Activated T-helper 17 cell treated with anti-CD3 and anti-CD28 coated beads, Interleukin-2, amount 50 U/mL, for 72 hours (primary cell): ENCODE measurements at places on chromosomes 5 and 9.

- no peak for ATAC-seq
These were observed 9.5 kb downstream of the TRIM41 start for GRCh38 chr5:181232593-181232992.

DNA sequence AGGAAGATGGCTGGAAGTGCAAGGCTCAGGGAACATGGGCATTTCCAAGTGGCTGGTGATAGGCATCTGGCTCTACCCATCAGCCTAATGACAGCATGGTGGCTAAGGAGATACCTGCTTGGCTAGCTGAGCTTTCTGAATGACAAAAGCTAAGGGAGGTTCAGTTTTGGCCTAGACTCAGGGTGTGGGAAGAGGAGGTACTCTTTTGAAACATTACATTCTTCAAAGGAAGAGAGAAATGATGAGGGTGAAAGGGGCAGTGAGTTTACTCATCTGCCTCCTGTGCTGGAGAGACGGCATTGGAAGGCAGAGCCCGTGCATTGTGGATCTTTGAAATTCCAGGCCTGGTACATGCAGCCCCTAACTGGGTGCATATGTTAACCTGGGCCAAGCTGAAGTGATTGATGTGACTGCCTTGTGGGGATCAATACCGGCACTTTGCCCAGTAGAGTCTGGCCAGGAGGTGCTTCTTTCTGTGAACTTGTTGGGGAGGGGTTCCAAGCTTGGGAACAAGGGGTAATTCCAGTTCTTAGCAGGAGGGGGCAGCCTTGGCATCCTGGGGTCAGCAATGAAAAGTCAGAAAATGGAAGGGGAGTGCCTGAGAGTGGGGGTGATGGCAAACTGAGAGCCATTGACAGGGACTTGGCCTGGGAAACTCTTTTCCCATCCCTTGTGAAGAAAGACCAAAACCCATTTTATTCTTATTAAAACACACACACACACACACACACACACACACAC, 108.6 kb downstream of the ACER2 start:
- peak; percentile 23 for ATAC-seq

- ATAC-seq, result no peak
These were observed 1.9 kb downstream of the LPAR1 start for GRCh38 chr9:111036429-111036789.

DNA sequence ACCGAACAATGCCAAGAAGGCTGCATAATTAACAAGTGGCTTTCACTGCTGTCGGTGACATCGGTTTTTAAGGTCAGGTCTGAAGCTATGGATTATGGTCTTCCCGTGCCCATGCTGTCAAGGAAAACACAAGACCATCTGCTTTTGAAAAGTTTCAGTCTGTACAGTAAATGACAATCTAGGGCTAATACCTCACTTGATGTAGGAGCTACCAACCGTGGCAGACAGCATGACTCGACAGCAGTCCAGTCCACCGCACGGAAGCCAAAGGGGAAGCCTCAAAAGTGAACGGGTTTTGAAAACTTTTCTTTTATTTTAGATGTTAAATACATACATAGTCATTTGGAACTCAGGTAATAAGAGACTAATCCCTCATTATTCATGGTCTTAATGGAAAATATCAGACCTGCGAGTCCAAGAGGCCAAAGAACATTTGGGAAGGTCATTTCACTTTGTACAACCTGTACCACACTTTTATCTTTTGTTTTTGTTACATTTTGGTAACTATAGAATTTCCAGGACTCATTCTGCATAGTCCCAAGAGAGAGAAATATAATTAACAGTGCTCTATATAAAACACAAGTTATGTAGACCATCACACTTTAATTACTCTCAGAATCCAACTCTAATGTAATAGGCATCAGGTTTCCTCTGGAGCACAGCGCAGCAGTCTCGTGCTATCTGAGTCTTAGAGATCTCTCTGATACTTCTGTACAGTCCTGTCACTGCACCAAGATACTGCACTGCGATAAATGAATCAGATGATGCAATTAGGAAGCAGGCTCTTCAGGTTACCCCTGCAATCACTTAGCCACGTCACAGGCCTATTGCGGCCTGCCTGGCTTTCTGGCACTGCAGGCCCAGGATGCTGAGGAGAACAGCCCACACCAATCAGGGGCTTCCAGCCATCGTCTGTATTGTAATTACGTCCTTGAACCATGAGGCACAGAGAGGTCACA, 184.9 kb downstream of the FANCC start:
- ATAC-seq, result no peak

GRCh38 chr5:157540707-157541446, 34.7 kb downstream of the ADAM19 start:
- peak; percentile 82 for ATAC-seq
